Mesenteric fat pad (tissue), 1 donor: ENCODE measurements at places on chromosomes 3 and 15. TPM values are rescaled to one million over a fixed set of nuclear protein-coding genes. Genes with fewer than 3 reads are reported as not detected.

Gene ANAPC13
- total RNA-seq, result 51.1 TPM

Gene EXD1
- not detected for total RNA-seq

Gene CCRL2
- 8.8 TPM for total RNA-seq

Gene DOCK3
- total RNA-seq, result 0.51 TPM

Gene GRK7
- total RNA-seq, result not detected

Gene GALNT15
- total RNA-seq, result 275 TPM

Gene LMOD3
- 0.10 TPM for total RNA-seq

Gene FGD5
- 38.6 TPM for total RNA-seq

Gene UROC1
- not detected for total RNA-seq

Gene MRPS25
- 52.3 TPM for total RNA-seq

Gene CSPG4
- total RNA-seq, result 105 TPM

Gene SCN11A
- 0.32 TPM for total RNA-seq

Gene SRGAP3
- total RNA-seq, result 2.7 TPM

Gene GOLGA6L4
- total RNA-seq, result 4.4 TPM

Gene ABI3BP
- 37.1 TPM for total RNA-seq

Gene GOLGA6L10
- total RNA-seq, result 0.77 TPM

Gene CD276
- total RNA-seq, result 89.5 TPM

Gene USP13
- 9.8 TPM for total RNA-seq

Gene NR2E3
- not detected for total RNA-seq

Gene SLC38A3
- total RNA-seq, result 0.39 TPM

Gene IMP3
- total RNA-seq, result 67.5 TPM

Gene PRTG
- 1.00 TPM for total RNA-seq

Gene TMC3
- total RNA-seq, result not detected

Gene GHRL
- 2.1 TPM for total RNA-seq

Gene PTH1R
- total RNA-seq, result 16.3 TPM

Gene RPN1
- total RNA-seq, result 208 TPM

Gene KCNAB1
- total RNA-seq, result 3.6 TPM

Gene GPR27
- total RNA-seq, result 1.5 TPM

Gene ROPN1B
- not detected for total RNA-seq

Gene CKMT1A
- total RNA-seq, result 2.6 TPM

Gene ATP2B2
- total RNA-seq, result 0.16 TPM

Gene RLBP1
- not detected for total RNA-seq

Gene FOXB1
- not detected for total RNA-seq

Gene SNX1
- total RNA-seq, result 188 TPM

Gene TMEM212
- not detected for total RNA-seq

Gene STARD5
- 3.3 TPM for total RNA-seq

Gene PLAAT1
- total RNA-seq, result 1.2 TPM

Gene HDAC11
- total RNA-seq, result 7.9 TPM

Gene ATP10A
- total RNA-seq, result 27.2 TPM

Gene SLC7A14
- total RNA-seq, result not detected

Gene PP2D1
- not detected for total RNA-seq

Gene SCAMP5
- 1.7 TPM for total RNA-seq

Gene FSD2
- not detected for total RNA-seq

Gene TUSC7
- total RNA-seq, result not detected

Gene MYO5C
- total RNA-seq, result 18.5 TPM

Gene C2CD4A
- total RNA-seq, result not detected

Gene SEMA3B
- 22.1 TPM for total RNA-seq

Gene IGSF10
- 4.5 TPM for total RNA-seq

Gene FBXO40
- total RNA-seq, result 0.13 TPM

Gene LRRC15
- total RNA-seq, result 0.35 TPM

Gene FGF7
- 175 TPM for total RNA-seq

Gene LCMT2
- 9.5 TPM for total RNA-seq

Gene SUCNR1
- total RNA-seq, result 1.8 TPM

Gene TMEM158
- 5.7 TPM for total RNA-seq

Gene AQP9
- total RNA-seq, result 21.1 TPM

Gene CFAP20DC
- not detected for total RNA-seq

Gene ZXDC
- 29.4 TPM for total RNA-seq

Gene DPPA2
- not detected for total RNA-seq
